Osteoblast (primary cell): ENCODE measurements at places on chromosomes 12 and 14. TPM values are rescaled to one million over a fixed set of nuclear protein-coding genes. Genes with fewer than 3 reads are reported as not detected.

DNA sequence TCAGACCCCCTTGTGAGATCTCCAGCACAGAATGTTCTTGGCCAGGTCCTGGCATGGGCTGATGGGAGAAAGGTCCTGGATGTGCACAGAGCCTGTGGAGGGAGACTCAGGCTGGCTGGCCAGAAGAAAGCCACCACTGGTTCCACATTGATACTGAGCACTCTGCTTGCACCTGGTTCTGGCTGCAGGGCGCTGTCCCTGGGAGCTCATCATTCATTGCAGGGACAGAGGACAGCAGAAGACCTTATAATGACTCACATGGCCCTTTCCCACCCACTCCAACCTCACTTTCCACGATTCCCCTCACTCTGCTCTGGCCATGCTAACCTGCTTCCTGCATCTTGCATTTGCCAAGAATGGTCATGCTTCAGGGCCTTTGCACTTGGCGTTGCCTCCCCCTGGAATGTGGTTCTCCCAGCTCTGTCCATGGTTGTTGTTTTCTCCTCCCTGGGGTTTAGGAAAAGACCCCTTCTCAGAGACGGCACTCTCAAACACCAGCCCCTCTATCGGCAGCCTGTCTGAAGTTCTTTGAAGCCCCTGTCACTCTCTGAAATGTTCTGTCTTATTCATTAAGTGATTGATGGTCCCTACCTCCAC, 10.3 kb downstream of the KRT7 start:
- peak; percentile 55 for DNase-seq
- peak overlapping the region; percentile 70 for H3K27ac ChIP-seq
- no peaks in the 10 kb centered on the region for H3K36me3 ChIP-seq
- H3K4me3 ChIP-seq = no peak overlapping the region
- no peaks in the 10 kb centered on the region for H3K27me3 ChIP-seq

- no peak overlapping the region for H3K4me3 ChIP-seq
- no peaks in the 10 kb centered on the region for H3K36me3 ChIP-seq
- H3K27me3 ChIP-seq = no peaks in the 10 kb centered on the region
- peak; percentile 32 for DNase-seq
These were observed 6.3 kb downstream of the SCNN1A start for GRCh38 chr12:6368906-6369525.

The SDR39U1 gene
- 11.6 and 13.0 TPM in 2 replicates for total RNA-seq

GRCh38 chr12:3107954-3108353, 30.8 kb downstream of the TSPAN9 start:
- no peak overlapping the region for H3K4me3 ChIP-seq
- H3K27ac ChIP-seq = no peak overlapping the region
- peaks cover 12% of the 10 kb centered on the region for H3K4me1 ChIP-seq
- no peaks in the 10 kb centered on the region for H3K36me3 ChIP-seq
- DNase-seq = peak; percentile 18

GRCh38 chr14:94677747-94678146, 65.6 kb downstream of the SERPINA3 start:
- H3K27me3 ChIP-seq = no peaks in the 10 kb centered on the region
- H3K4me3 ChIP-seq = no peak overlapping the region
- H3K4me1 ChIP-seq = peaks cover 8% of the 10 kb centered on the region
- H3K36me3 ChIP-seq = no peaks in the 10 kb centered on the region
